ENCODE measurements at places on chromosomes 4 and X.

- no peak for DNase-seq
Measured at GRCh38 chr4:7185487-7186030, 6.8 kb upstream of the SORCS2 start.

DNA sequence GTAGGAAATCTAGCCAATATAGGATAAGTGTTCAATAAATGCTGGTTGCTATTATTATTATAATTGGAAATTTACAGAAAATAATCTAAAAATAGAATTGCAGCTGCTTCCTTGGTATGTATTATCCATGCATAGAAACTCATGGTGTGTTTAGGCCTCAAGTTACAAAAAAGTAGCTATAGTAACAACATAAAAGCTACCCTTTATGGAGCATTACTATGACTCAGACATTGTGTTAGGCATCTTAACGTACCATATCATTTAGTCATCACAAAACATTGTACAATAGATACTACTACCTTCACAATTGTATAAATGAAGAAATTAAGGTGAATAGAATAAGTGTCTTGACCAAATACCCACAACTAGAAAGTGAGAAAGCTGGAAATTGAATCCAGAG lies 126.9 kb upstream of the NRK start:
- no peak for DNase-seq

DNA sequence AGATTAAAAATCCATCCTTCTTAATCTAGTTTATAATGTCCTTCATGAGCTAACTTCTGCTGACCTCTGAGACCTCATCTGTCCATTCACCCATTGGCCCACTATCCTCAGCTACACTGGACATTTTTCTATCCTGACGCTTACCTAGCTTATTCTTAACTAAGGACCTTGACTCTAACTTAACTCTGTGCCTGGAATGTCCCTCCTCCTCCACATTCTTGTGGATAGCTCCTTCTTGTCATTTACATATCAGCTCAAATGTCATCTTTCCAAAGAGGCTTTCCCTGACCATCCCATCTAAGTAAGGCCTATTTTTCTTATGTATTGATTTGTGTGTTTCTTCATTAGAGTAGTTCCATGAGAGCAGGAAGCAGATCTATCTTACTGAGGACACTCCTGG lies 54.7 kb downstream of the ATXN3L start:
- no peak for DNase-seq

GRCh38 chrX:38929966-38930421 lies 128.7 kb downstream of the MID1IP1 start:
- no peak for DNase-seq

DNA sequence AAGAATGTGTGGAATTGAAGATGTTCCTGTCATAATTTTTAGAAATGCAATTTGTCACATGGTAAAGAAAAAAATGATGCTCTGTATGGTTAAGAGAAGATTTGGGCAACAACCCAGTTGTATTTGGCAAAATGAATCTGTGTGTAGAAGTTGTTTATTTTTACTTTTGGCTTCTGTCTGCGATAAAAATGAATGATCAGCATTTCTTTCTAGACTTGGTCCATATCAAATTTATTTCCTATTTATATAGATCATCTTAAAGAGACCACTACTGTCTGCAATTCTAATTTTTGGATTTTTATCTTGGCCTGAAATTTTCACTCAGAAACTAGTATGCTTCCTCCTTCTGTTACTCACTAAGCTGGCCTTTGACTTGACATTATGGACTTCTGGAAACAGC lies 396.9 kb downstream of the FAM47A start:
- no peak for DNase-seq

DNA sequence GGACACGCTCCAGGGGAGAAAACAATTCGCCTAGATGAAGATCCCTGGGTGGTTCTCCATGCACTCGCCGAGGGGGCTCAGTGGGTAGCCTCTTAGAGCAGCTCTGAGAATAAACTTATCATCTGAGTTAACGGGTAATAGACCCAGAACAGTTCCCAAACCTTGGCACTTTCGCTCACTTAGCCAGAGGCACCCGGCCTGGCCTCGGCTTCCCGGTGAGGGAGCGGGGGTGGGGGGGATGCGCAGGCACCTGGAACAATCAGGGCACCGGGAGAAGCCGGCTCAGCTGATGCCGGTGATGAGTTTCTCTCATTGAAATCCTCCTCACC lies 405 bp upstream of the ZAR1 start:
- no peak for DNase-seq

GRCh38 chr4:79235095-79235494 lies 90.8 kb downstream of the NAA11 start:
- DNase-seq, result no peak

DNA sequence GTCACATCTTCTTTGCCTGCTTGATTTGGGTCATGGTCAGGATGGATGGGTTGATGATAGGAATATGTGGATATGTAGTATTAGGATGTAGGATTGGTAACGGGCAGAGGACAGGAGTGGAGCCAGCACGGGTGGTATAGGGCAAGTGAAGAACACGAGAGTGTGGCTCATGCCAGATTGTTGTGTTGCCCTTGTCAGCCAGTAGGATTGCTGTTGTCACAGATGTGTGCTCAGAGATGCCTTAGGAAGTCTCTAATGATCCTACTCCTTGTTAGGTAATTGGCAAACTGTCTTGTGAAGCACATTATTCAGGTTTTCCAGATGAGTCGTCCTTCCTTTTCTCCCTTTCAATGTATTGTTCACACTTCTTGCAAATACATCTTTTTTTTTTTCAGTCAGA lies 5.5 kb downstream of the ATP10D start:
- DNase-seq, result no peak

DNA sequence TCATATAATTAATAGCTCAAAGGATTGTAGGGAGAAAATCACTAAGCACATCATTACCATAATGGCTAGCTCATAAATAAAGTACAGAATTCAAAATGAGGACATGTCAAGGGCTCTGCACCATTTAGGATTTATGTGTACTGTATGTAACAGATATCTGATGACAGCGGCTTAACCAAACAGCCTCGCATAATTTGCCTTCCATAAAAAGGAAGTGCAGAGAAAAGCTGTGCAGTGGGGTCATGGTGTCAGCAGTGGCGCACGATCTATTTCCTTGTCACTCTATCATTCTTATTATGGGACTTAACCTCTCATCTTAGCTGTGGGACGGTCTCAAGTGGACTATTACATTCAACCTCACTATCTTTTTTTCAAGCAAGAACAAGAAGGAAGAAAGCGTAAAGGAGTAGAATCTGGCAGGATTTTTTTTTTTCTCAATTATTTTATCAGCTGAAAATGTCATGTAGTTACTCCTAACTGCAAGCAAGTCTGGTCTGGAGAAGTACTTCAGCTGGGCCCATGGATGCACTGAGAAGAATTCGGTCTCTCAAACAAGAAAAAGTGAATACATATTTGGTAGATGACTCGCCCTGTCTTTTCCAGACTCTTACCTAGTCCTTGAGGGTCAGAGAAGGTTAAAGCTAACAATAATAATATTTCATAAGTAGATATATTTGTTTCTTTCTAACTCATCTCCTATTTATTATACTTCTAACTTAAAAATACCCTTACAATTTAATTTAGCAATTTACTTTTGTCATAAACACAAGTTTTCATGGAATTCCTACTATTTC lies 94.6 kb downstream of the COX18 start:
- DNase-seq, result no peak

- no peak for DNase-seq
Measured at GRCh38 chr4:5700459-5700858, 7.9 kb downstream of the EVC2 start.

DNA sequence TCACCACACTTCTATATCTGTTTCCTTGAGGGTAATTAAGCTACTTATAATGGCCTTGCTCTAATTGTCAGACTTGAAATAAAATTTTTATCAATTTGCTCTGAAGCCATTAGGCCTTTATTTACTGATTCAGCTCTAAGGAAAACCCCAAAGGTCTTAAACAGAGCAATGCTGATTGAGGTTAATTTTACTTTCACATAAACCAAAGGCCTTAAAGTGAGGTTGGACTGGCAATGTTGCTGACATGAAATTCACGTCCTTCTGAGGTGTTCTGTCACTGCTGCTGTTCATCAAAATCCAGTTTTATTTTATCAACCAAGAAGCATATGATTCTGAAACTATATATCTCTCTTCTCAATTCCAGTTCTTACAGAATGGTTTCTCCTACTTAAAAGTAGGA lies 21.7 kb upstream of the GPRIN3 start:
- DNase-seq, result no peak
